ENCODE measurements at places on chromosomes 16 and 17.

DNA sequence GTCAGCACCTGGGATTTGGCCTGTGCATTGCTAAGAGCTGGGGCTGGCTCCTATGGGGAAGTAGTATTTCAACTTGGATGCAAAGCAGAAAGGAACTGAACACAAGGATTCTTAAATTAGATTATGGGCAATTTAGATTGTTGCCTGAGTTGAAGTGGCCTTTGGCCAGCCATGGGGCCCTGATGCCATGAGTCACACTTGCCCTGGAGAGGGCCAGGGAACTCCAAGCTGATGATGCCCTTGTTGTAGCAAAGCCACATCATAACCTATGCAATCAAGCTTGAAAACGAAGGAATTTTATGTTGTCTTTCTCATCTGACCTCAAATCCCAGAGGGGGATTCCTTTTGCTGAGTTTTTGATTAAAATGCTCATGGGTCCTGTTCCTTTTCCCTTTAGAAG lies 3.9 kb upstream of the SPATA32 start:
- DNase-seq: no peak

DNA sequence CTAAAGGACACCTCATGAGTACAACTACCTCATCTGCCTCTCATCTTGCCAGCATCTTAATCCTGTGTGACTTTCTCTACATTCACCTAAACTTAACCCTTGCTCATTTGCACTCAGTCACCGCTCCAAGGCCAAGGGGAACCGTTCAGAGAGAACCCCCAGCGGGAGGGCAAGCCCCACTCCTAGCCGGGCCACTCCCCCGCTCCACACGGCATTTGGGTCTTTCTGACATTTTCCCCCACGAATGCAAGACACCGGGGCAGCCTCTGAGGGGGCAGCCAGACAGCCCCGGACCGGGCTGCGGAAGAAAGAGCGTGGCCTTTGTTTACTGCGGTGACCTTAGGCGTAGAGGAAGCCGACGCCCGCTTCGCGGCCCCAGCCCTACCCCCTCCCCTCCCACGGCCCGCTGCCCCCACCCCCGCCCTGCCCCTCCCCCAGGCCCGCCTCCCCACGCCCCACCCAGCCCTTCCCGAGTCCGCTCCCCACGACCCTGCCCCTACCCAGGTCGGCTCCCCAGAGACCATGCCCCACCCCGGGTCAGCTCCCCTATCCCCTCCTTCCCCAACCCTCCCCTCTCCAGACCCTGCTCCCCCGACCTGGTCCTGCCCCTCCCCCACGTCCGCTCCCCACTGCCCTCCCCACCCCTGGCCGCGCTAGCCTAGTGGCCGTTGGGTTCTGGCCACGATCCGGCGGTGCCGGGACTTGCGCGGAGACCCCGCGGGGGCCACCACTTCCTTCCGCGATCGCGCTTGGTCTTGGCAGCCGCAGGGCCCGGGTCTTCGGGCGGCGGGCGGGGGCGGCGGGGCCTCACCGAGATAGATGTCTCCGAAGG lies 789 bp downstream of the CSNK1D start:
- DNase-seq: no peak

DNA sequence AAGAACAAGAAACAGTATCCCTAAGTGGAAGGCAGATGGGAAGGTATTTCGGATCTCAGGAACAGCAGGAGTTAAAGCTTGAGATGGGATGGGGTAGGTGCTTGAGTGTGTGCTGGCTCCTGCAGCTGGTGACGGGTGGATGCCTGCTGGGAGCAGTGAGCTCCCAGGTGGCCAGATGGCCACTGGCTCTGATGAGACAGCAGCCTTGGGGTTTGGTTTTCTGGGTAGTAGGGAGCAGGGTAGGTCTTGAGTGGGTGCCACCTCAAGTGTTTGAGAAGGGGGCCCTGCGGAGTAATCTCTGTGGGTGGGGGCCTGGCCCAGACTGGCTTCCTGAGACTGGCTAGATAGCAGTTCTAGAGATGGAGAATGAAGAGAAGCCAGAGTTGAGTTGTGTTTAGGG lies 10.3 kb downstream of the EPN2 start:
- no peak for DNase-seq

DNA sequence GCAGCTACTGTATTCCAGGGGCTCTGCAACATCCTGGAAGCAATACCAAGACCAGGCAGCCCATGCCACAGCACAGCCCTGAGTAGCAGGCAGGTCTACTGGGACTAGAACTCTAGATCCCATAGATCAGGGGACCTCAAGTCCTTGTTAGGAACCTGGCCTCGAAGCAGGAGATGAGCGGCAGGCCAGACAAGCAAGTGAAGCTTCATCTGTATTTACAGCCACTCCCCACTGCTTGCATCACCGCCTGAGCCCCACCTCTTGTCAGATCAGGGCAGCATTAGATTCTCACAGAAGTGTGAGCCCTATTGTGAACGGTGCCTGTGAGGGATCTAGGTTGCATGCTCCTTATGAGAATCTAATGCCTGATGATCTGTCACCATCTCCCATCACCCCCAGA lies 295.7 kb upstream of the TNRC6C start:
- no peak for DNase-seq

- DNase-seq: no peak
Measured at GRCh38 chr16:30397056-30397455, 1.8 kb downstream of the ZNF48 start.

- no peak for DNase-seq
Measured at GRCh38 chr16:52308051-52308450, 238.9 kb downstream of the TOX3 start.

DNA sequence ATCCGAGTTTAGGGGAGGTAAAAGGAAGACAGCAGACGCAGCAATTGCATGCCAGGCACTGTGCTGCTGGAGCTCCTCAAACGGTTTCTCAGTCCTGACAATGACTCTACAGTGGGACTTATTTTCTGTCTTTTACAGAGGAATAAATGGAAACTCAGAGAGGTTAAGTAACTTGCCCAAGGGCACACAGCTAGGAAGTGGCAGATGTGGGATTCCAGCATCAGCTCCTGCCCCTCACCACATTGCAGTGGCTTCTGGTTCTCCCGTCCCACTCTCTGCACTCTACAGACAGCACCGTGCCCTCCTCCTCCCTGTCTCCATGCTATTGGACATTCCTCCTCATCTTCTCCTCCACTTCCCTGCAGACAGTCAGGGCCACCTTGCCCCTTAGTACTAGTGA lies 74.2 kb upstream of the KSR1 start:
- DNase-seq: no peak

DNA sequence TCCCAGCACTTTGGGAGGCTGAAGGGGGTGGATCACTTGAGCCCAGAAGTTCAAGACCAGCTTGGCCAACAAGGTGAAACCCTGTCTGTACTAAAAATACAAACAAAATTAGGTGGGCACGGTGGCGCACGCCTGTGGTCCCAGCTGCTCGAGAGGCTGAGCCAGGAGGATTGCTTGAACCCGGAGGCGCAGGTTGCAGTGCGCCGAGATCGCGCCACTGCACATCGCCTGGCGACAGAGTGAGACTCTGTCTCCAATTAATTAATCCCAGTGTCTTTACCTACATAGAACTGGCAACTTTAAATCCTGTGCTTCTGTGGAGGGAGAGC lies 1.5 kb upstream of the ELOB start:
- no peak for DNase-seq

DNA sequence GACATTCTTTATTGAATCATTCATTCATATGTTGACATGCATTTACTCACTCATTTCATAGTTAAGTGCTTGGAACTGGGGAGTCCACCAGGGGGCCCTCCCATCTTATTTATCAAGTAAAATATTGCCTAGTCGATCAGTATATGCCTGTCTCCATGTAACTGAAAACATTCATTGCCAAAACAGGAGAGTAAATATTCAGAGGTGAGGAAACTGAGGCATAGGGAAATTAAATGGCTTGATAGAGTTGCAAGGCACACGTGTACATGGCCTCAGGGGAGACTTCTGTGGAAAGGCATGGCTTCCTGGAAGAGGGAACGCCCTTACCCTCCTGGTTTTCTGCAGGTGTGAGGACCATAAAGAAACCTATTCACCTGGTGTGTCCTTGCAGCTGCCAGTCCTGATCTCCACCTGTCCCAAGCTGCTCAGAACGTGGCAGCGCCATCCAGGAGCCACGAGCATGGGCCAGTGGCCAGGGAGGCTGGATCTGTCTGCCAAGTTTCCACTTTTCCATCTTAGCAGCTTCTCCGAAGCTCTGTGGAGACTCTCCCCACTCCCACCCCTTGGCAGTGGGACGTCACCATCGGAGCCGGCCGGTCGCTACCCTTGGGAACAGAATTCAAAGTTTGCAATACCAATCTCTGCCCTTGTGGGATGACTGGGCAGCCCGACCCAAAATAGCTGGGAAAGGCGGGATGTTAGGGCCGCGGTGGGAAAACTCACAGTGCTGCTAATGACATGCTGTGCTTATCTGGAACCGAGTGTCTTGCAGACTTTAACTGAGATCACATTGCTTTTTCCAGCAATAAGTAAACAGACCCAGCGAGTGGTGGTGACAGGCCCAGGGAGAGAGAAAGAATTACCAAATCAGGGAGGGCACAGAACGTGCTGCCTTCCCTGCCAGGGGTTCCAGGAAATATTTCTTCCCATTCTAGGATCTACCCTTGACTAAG lies 4.1 kb upstream of the C1QTNF1 start:
- DNase-seq: no peak

GRCh38 chr17:72422505-72423285 lies 301.9 kb downstream of the SOX9 start:
- DNase-seq: peak; percentile 7

GRCh38 chr16:86459266-86459665 lies 51.1 kb upstream of the FOXF1 start:
- no peak for DNase-seq

- no peak for DNase-seq
Measured at GRCh38 chr16:27441998-27442397, 40.0 kb downstream of the IL21R start.

- no peak for DNase-seq
Measured at GRCh38 chr17:76897023-76897422, 28.8 kb downstream of the MGAT5B start.

DNA sequence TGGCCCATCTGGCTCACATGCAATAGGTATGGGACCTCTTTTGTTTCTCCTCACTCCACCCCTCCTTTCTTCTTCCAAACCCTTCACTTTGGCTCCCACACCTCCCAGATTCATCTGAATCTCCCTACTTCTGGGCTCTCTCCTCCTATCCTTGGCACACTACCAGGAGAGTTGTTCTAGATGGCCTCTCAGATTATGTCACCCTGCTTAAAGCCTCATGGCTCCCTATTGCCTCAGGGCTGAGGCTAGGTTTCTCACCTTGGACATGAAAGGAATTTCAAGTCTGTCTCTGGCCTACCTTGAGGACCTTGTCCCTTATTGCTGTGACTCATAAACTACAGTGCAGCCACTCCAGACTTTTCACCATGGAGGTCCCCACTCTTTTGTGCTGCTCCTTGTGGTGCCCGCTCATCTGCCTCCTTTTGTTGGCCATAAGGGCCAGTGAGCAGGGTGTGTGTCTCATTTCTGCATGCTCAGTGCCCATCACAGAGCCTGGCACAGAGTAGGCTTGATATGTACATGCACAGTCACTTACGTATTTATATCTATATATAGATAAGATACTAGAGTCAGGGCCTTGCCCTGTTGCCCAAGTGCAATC lies 1.0 kb upstream of the MFAP4 start:
- no peak for DNase-seq

DNA sequence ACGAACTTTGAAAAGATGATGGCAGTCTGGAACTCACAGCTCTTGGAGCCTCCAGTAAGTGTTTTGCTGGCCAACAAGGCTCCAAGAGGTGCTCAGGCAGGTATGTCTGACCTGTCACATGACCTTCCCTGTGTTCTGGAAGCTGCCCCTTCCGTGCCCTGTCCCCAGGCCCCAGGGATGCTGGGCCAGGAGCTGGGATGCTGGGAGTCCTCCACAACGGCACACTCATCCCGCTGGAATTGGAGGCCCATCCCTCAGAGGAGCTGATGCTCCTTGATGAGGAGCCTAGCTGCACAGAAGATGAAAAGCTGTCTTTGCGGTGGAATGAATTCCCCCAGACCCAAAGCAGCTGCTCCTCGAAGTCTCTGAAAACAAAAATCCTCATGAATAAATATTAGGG lies 47.8 kb downstream of the HOXB1 start:
- DNase-seq: no peak

DNA sequence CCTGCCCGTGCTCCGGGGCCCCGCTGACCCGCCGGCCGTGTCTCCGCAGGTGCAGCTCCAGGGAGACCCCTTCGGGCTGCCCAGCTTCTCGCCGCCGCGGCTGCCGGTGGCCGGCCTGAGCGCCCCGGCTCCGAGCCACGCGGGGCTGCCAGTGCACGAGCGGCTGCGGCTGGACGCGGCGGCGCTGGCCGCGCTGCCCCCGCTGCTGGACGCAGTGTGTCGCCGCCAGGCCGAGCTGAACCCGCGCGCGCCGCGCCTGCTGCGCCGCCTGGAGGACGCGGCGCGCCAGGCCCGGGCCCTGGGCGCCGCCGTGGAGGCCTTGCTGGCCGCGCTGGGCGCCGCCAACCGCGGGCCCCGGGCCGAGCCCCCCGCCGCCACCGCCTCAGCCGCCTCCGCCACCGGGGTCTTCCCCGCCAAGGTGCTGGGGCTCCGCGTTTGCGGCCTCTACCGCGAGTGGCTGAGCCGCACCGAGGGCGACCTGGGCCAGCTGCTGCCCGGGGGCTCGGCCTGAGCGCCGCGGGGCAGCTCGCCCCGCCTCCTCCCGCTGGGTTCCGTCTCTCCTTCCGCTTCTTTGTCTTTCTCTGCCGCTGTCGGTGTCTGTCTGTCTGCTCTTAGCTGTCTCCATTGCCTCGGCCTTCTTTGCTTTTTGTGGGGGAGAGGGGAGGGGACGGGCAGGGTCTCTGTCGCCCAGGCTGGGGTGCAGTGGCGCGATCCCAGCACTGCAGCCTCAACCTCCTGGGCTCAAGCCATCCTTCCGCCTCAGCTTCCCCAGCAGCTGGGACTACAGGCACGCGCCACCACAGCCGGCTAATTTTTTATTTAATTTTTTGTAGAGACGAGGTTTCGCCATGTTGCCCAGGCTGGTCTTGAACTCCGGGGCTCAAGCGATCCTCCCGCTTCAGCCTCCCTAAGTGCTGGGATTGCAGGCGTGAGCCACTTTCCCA lies 5.9 kb downstream of the CTF1 start:
- no peak for DNase-seq

DNA sequence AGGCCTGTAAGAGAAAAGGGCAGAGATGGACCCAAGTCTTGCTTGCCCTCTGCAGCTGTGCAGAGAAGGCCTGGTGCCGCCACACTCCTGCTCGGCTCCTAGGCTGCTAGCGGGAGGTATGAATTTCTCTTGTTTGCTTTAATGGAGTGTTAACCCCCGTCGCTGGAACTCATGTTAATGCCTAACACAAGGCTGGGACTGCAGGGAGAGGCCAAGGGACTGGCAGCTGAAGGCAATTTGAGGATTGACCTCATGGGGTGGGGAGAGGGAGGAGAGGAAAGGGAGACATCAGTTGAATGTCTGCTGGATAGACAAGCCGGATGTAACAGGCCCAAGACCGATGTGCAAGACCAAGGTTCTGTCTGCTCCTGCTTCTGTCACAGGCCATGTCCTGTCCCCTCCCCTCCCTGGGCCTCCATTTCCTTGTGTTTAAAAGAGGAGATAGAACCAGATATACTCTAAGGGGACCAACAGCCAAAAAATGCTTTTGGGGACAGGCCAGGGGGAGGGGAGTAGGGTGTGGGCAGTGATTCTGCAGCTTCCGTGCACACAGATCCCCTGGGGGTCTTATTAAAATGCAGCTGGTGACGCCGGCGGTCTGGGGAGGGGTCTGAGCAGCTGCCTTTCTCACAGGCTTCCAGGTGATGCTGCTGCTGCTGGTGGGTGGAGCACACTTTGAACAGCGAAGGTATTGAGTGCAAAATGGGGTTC lies 46.7 kb upstream of the TBX2 start:
- DNase-seq: no peak

All from stimulated activated CD4-positive, alpha-beta T cell treated with anti-CD3 and anti-CD28 coated beads, Interleukin-15, amount 100 ng/mL, for 48 hours (primary cell).